ENCODE measurements at places on chromosomes 13 and 19.

GRCh38 chr19:16428372-16429036 lies 43.3 kb downstream of the EPS15L1 start:
- no peak for DNase-seq

DNA sequence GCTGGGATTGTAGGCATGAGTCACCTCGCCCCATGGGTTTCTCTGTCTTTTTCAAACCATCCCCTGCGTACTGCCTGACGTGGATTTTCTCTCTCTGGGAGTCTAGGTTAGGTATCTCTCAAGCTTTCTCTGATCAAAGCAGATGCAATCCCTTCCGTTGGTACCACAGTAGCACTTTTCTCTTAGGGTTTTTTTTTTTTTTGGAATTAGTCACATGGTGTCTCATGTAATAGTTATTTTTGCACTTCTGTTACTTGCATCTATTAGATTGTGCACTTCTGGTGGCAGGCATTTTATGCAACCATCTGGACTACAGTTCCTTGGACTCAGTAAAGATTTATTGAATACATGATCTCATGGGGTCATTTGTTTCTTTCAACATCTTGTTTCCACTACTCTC lies 72.1 kb downstream of the GPC6 start:
- DNase-seq: no peak

DNA sequence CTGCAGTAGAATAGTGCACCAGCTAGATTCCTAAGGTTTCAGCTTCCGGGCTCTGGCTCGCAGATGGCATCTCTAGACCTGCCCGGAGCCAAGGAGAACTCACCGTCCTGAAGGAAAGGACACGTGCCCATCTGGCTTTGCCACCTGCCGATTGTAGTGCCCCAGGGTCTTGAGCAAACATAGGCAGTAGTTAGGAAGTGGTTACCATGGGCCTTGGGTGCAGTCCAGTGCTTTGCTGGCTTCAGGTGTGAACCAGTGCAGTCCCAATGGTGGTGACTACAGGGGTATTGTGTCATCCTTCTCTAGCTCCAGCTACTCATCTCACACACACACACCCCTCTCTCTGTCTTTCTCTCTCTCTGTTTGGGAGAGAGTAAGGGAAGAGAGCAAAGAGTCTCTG lies 61.4 kb upstream of the TEX29 start:
- no peak for DNase-seq

- no peak for DNase-seq
Observed at GRCh38 chr13:76792731-76793347, 93.4 kb downstream of the KCTD12 start.

DNA sequence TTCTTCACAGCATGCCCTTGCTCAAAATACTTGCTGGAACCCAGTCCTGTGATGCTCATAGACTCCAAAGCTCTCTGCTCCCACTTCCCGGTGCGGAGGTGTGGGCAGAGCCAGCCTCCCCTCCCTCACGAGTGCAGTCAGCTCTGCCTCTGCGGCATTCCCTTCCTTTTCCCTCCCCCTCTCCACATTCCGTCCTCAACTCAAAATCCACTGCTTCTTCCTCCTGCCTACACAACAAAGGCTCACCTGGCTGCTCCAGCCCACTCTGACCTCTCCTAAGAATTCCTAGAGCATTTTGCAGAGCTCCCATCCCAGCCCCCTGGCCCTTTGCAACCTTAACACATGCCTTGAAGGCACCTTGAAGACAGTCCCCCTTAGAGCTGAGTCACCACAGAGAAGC lies 527.9 kb downstream of the MYO16 start:
- no peak for DNase-seq

- no peak for DNase-seq
Observed at GRCh38 chr19:28075229-28075628, 1137.7 kb downstream of the UQCRFS1 start.

Data from activated naive CD4-positive, alpha-beta T cell (primary cell).